Fibroblast of pulmonary artery (primary cell): ENCODE measurements at places on chromosomes 12 and 14.

DNA sequence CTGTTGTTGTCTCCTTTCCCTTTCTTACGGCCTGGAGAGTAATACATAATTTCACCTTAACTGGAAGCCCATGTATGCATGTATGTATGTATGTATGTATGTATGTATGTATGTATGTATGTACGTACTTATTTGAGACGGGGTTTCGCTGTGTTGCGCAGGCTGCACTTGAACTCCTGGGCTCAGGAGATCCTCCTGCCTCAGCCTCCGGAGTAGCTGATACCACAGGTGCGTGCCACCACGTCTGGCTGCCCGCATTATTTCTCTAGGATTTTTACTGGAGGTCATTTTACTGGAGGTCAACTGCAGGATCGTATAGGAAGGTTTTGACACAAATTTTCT, 644 bp upstream of the OS9 start:
- no peak for DNase-seq

DNA sequence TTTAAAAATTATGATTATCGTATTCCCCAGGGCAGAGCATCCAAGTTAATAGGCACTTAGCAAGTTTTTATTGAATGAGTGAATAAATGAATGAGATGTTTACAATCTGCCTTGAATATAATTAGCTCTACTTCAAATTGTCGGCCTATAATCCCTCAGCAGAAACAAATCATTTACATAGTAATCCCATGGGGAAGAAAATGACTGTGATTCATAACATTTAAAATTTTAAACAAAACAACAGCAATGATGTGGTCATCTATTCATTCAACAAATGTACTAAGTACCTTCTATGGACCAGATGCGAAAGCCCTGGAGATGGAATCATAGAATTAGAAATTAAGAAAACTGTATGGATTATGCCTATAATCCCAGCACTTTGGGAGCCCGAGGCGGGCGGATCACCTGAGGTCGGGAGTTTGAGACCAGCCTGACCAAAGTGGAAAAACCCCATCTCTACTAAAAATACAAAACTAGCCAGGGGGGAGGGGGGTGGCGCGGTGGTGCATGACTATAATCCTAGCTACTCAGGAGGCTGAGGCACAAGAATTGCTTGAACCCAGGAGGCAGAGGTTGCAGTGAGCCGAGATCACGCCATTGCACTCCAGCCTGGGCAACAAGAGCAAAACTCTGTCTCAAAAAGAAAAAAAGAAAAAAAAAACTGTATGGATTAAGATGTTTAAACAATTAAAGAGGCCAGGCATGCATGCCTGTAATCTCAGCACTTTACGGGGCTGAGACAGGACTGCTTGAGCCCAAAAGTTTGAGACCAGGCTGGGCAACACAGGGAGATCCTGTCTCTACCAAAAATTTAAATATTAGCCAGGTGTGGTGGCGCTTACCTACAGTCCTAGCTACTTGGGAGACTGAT, 17.7 kb upstream of the MDM2 start:
- DNase-seq: no peak

GRCh38 chr12:114916124-114916523, 232.1 kb upstream of the TBX3 start:
- DNase-seq: peak; percentile 60

DNA sequence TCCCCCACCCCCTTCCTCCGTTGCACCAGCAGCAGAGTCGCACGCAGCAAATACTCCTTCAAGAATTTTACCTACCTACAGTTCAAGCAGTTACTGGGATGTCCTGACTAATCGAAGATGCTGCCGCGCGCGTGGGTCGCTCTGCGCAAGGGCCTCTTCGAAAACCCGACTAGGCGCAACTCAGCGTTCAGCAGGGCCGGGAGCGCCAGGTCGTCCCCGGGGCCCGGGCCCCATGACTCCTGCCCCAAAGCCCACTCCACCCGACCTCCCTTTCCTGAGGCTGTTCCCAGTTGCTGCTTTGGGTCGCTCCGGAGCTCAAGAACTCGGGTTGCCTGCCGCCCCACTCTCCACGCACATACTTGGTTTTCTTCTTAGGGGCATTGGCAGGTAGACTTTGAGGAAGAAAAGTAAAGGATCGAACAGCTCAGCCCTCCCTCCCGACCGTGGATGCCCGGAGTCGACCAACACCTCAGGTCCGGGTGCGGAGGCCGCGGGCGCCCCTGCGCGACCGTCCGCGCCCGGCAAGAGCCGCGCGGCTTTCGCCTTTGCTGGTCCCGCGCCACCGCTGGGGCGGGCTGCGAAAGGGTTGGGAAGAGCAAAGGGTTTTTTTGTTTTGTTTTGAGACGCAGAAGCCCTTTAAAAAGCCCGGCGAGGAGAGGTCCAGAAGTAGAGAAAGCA, 1.9 kb downstream of the BMP4 start:
- DNase-seq: peak; percentile 31

DNA sequence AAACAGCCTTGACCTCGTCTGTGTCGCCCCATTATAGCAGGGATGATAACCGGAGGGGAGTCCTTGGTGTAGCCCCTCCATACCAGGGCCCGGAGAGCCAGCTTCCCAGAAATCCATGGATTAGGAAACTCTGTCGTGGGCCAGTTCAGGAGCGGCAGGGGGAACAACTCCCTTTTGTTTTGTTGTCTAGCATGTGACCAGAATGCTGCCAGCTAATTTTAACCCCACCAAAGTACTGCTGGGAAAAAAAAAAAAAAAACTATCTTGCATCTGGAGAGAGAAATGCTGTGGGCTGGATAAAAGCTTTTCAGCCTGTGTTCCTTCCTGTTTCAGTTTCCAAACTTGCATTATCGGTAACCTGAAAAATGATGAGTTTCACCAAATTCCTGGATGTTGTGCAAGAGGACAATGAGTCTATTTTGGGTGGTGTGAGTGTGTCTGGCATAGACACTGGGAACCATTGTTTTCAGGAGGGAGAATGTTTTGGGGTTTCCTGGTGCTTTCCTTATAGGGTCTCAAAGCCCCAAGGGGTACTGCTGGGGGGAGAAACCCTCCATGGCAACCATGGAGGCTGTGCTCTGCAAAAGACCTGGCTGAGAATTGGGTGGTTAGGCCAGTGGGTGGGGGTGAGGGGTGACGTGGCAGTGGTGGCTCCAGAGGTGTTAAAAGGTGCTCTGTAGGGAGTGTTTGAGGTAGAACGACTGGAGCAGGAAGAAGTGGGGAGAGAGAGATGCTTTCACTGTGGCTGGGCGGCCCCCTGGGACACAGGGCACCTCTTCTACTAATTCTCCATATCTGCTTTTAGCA, 14.9 kb upstream of the IRF2BPL start:
- DNase-seq: peak; percentile 97

GRCh38 chr12:8996682-8997405, 7.5 kb downstream of the KLRG1 start:
- DNase-seq: peak; percentile 3

GRCh38 chr12:54566792-54567191, 17.4 kb downstream of the PDE1B start:
- DNase-seq: no peak

GRCh38 chr14:105531088-105531893, 4.9 kb downstream of the TMEM121 start:
- DNase-seq: no peak

DNA sequence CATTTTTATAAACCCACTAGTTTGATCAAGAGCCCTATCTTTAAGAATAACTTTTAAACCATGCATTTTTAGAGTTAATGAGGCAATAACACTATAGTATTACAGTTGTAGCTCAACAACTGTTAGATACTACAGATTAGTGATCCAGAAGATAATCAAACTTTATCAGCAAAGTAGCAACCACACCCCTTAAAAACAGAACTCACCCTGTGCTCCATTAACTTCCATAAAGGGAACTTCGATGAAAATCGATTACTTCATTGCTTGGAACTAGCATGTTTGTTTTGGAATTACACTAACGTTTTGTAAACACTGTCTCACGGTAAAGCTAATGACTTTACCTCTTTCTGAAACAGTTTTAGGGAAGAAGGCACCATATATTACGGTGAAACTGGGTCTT, 1.4 kb downstream of the SGPP1 start:
- DNase-seq: no peak

- no peak for DNase-seq
These were observed 25.8 kb downstream of the CPSF6 start for GRCh38 chr12:69265205-69265604.

- DNase-seq: no peak
These were observed 250.2 kb upstream of the GRIP1 start for GRCh38 chr12:66929121-66929520.

GRCh38 chr12:110561471-110562201, 21.5 kb downstream of the PPTC7 start:
- no peak for DNase-seq

DNA sequence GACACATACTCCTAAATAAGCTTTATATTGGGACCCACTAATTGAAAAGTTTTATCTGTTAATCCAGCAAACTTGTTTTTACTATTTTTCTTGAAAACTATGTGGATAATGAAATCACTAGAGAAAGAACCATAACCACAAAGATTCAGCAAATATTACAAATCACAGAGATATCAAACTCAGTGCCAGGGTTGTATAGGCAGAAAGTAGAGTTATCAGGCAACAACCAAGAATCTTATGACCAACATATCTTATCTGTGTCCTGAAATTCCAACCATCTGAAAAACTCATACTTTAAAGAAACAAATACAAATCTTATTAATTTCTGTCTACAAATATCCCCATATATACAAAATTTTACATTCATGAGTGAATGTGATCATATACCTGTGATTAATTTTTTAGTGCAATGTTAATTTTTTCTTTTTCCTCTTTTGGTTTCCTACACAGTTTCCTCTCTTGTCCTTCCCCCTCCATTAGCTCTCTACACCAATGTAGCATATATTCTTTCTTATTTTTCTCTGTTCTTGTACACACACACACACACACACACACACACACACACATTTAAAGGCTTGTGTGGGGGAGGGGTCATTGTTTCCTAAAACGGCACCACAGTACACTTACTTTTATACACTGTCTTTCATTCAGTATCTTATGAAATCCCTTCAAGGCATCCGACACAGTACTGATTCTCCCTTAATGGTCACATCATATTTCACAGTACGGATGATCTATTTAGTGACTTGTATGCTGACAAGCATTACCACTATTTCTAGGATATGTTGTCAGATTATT, 18.6 kb downstream of the AMN1 start:
- DNase-seq: no peak

GRCh38 chr12:119803381-119803791, 73.7 kb downstream of the CIT start:
- DNase-seq: peak; percentile 29

DNA sequence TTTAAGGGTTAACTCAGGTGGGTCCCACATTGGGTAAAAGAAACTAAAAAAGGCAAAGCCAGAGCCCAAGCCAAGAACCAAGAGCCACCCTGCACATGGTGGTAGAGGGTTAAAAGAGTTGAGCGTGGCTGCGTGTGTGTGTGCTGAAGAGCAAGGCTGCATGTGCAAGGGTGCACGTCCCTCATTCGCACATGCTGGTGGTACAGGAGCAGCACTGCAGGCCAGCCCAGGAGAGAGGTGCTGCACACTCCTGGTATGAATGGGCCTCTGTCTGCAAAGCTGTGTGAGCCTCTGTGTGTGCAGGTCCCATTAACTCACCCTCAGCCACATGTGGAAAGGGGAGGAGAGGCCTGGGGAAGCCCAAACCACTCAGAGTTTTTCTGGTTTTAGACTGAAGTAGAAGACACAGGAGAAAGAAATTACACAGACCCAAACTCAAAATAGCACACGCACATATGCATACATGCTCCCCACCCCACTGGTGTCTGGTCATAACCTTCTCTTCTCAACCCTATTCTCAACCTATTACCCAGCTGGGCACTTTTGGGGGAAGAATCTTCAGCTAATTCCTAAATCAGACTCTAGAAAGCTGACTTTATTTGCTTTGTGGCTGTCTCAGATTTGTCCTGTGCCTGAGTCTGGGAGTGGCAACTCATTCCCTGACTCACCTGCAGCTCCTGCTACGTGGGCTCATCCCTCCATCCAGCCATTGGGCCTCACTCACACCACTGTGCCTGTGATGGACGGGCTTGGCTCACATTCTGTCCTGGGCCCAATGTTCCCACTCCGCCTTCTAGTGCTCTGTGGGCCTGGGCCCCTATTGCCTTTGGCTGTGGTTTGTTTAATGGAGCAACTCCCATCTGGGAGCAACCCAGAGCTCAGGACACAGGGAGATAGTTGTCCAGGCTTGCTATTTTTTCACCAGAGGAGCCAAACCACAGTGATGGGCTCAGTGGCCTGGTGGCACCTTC, 30.8 kb upstream of the COL2A1 start:
- no peak for DNase-seq

GRCh38 chr14:105069522-105069870, 4.3 kb upstream of the GPR132 start:
- no peak for DNase-seq

GRCh38 chr12:12024911-12025682, 45.6 kb upstream of the BCL2L14 start:
- DNase-seq: no peak

DNA sequence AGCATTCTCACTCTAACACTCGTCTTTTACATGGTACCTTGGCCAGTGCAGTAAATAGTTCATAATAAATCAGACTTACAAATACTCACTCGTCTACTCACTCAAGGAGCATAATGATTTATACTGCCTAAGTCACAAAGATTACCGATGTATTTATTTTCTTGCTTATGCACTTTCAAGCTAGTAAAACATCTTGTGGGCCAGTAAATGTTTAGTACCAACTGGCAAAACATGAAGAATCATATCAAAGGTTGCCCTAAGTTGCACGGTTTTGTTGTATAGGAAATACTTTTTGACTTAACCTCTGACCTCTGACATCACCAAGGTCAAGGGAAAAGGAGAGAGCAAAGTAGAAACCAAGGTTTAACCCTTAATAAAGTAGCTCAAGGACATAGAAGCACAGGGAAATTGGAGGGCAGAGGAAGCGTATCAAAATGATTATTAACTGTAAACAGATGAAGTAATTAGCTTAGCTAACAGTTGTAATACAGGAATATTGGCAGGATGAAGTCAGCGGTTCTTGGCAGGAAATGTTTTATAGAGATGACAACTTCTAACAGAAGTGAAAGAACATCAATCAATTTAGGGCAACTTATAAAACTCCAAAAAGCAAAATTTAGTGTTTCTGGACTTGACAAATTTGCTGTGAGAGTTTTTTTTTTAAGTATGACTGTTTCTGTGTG, 131.9 kb downstream of the HMGA2 start:
- no peak for DNase-seq

- no peak for DNase-seq
These were observed 25.0 kb upstream of the COCH start for GRCh38 chr14:30849354-30849753.

DNA sequence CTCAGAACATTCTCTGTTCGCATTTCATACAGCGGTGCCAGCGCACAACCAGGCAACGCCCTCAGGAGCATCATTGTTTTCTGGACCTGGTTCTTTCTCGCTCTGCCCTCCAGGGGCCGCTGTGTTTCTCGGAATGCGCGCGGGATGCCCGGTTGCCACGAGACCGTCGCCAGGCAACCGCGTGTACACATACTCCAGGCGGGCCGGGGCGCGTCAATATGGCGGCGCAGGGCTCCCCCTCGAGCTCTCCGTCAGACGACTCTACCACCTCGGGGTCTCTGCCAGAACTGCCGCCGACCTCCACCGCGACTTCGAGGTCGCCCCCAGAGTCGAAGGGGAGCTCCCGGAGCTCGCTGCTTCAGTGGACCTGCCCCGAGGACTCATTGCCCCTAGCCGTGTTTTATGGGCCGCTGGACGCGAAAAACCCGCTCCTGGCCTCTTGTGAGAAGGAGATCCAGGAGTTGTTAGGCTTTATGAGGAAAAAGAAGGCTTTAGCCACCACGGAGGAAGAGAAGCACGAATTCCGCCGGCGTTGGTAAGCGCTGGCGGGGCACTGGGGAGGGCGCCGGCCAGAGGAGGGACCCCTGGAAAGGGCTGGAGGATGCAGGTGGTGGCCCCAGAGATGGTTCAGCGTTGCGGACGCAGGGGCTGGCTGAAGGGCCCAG, at the start of gene CFAP54:
TSS of gene CFAP54 (plus strand) at position 186 of the 665 bp plus-strand sequence. CDS start at position 219, 33 bp downstream.
- peak; percentile 95 for DNase-seq
